ENCODE measurements at places on chromosomes 7 and 10.

DNA sequence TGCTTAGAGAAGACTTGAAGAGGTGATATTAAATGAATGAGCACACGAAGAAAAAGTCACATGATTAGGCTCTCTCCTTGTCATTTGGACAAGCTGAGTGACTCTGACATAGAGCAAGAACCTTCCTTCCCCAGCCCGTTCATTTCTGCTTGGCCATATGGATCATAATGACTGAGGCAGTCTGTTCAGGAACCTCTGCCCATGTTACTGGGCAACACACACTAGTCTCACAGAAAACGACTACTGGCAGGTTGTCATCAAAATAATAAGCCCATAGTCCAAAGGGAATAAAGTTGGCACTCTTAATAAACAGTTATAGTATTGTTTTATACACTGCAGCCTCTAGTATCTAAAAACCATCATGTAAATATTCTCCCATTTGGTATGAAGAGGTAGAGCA, 635.0 kb downstream of the REEP3 start:
- DNase-seq = no peak

- no peak for DNase-seq
These were observed 349.7 kb downstream of the MDFIC start for GRCh38 chr7:115271332-115272235.

DNA sequence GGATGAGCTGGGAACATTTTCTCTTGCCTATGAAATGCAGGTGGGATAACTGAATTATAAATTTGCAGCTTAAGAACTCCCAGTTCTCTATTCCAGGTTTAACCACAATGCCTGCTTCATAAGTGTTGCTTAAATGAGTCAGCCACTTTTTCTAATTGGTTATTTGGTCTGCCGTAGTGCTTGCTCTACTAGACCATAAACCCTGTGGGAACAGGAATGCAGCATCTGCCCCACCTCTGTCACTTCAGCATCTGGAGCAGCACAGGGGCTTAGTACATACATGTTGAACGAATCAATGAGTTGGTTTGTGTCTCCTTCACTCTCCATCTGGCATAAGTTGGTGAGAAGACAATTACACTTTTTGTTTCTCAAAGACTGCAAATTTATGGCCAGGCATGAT, 95.2 kb upstream of the PTER start:
- no peak for DNase-seq

DNA sequence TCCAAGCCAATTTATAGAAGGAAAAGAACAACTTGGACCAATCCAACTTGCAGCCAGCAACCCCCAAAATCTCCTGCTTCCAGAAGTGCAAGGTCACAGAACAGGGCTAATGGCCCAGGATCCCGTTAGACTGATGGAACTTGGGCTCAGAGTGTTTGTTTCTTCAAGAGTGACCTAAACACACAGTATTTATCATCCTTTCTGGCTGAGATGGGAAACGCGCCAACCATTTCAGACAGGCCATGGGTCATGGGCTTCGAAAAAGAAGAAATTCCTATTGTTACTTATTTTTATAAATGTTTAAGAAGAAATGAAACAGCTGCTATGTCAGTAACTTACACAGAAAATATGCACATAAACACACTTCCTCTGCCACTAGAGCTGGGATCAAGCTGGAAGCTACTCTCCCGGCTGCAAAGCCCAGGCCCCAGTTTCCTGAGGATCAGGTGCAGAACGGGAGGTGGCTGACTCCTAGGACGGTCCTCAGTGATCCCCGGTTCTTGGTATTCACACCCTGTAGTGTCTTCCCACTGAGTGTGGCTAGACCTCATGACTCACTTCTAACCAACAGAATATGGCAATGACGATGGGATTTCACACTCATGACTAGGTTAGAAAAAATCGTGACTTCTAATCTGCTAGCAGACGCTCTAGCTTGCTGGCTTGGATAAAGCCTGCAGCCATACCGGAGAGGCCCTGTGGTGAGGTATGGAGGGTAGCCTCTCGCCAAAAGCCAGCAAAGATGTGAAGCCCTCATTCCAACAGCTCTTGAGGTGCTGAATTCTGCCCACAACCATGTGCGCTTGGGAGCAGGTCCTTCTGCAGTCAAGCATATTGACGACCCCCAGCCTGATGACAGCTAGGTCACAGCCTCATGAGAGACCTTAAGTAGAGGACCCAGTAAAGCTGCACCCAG, 60.2 kb downstream of the CHST15 start:
- no peak for DNase-seq

DNA sequence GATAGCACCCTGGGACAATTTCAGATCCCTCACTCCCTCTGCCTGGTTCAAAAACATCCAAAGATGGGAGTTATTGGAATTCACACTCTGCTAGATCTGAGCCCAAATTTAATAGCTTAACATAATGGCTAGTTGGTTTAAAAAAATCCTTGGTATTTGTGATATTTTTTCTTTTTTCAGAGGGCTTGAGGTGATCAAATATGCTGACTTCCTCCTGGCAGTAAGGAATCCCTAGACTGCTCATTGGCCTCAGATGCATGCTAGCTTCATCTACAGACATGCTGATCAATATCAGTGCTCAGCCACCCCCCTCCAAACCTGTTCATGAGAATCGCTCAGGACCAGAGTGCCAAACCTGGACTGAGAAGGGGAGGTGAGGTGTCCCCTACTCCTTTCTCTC, 74.7 kb upstream of the PLPP4 start:
- DNase-seq = no peak

- DNase-seq = no peak
These were observed 264.7 kb downstream of the DNAJB6 start for GRCh38 chr7:157601530-157601929.

DNA sequence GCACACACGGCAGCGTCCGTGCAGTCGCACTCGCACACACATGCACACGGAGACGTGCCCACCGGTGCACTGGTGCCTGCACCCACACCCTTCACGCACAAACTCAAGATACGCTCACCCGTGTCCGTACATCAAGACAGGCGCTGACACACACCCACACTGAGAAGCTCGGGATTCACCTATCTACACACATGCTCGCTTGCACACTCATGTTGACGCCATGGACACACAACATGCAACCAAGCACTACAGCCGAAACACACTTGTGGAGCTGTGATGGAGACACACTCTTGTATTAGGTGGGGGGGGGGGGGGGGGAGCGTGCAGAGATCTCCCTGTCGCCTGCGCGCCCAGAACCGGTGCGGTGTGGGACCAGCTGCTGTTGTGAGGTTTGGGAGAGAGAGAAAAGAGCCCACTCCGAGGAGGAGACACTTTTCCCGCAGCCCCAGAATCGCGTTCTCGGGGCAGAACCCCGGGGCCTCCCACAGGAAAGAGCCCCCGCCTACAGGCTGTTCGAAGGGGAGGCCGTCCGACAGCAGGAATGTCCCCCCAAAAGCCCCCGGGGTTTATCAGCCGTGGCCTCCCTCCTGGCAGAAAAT, 605 bp upstream of the NFKB2 start:
- DNase-seq = peak; percentile 41

DNA sequence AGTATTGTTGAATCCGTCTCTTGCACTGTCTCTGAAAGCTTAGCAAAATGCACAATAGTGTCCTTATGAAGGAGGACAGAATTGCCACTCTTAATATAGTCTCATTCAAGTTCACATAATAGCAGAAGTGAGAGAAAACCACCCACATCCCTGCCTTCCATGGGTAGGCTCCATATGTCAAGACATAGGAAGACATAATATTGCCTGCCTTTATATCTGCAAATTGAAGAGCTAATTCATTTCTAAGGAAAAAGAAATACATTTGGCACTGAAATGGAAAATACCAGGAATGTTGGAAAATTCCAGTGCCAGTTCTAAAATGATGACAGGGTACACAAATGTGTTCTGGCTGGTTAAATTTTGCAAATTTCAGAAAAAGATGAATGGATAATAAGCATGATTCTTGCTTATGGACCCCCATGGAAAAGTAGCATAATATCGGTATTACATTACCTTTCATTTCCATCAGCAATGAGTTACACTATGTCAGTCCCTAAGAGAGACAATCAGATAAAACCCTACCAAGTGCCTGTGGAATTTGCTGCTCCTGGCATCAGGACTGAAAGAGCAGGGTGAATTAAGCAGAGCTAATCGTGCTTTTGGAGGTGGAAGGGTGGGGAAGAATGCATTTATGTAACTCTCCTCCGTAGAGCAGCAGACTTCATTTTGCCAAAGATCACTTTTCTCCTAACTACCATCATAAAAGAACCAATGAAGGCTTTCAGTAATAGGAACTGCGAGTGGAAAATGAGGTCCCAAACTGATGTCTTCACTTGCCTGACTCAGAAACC, 312.6 kb downstream of the FGFR2 start:
- DNase-seq = no peak

- DNase-seq = no peak
These were observed 1.8 kb downstream of the SNCG start for GRCh38 chr10:86960003-86960862.

GRCh38 chr10:131983780-131984179, 2.1 kb upstream of the BNIP3 start:
- DNase-seq = no peak

DNA sequence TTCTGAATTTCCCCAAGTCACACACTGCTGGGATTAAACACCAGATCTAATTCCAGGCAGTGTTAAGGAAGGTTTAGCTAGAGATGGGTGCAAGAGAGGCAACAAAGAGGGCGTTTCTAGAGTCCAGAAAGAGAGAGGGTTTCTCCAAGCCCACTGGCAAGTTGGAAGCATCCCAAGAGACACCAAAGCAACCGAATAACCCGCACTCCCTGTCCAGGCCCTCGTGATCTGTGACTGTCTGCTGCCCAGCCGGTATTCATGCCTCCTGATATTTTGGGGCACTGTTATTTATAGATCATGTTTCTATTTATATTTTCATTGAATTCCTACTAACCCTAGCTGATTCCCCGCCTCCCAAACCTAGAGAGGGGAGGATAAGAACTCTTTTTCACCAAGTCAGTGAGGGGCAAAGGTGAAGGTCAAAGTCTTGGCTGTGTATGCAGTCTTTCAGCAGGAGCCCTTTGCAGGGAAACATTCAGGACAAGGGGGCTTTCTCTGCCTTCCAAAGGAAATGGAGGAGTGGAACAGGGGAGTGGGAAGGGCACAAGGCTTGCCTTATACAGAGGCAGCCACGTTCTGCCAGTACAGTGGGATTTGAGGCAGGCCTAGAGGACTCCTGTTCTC, 103.6 kb downstream of the SH3PXD2A start:
- DNase-seq = no peak

GRCh38 chr7:131011432-131011742, 277.4 kb upstream of the KLF14 start:
- DNase-seq = no peak

GRCh38 chr10:113199459-113199858, 249.4 kb downstream of the TCF7L2 start:
- no peak for DNase-seq

DNA sequence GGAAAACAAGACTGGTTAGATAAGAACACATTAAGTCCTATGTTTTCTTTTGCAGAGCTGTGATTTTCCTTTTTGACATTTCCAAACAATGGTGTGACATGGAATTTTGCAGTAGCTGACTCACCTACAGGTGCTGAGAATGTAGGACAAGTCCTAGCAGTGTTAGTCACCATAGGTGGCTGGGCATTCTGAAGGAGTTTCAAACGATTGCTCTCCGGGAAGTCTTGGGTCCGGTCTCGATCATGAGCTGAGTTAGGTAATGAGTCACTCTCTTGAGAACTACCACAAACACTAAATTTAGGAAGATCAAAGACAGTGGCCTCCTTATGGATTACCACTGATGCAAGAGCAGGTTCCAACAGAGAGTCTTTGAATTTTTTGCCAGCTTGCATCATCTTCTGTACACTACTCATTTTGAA, 3.6 kb downstream of the FIGNL1 start:
- no peak for DNase-seq

DNA sequence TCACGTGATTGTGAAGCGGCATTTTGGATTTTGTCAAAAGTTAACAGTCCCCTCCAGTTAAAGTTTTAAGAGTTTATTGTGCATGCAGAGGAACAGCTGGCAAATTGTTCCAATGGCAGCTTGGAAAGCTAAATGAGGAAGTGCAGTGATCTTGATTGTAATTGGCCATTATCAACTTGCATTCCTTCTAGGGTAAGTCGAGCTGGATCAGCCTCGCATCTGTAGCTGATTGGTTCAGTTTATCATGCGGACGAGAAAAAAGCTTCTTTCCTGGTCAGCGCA, 566 bp downstream of the ZNF789 start:
- DNase-seq = no peak

DNA sequence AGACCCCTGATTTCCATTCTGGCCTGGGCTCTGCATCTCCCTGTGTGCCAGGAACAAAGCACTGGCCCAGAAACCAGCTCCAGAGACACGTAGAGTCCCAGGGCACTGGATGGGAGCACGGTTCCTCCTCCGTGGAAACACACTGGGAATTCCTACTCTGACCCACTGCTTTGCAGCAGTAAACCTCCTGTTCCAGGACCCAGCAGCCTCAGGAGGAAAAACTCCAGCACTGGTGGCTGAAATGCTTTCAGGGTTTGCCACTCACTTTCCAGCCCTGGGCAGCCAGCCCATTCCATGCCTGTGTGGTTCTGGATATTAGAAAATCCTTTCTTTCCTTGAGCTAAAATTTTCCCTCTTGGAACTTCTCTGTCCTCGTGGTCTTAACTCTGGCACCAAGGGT, 58.0 kb downstream of the FAM171A1 start:
- no peak for DNase-seq

- DNase-seq = no peak
These were observed 57.9 kb downstream of the MKX start for GRCh38 chr10:27687743-27688142.

- DNase-seq = no peak
These were observed 53.3 kb upstream of the FAM180A start for GRCh38 chr7:135801877-135802276.

DNA sequence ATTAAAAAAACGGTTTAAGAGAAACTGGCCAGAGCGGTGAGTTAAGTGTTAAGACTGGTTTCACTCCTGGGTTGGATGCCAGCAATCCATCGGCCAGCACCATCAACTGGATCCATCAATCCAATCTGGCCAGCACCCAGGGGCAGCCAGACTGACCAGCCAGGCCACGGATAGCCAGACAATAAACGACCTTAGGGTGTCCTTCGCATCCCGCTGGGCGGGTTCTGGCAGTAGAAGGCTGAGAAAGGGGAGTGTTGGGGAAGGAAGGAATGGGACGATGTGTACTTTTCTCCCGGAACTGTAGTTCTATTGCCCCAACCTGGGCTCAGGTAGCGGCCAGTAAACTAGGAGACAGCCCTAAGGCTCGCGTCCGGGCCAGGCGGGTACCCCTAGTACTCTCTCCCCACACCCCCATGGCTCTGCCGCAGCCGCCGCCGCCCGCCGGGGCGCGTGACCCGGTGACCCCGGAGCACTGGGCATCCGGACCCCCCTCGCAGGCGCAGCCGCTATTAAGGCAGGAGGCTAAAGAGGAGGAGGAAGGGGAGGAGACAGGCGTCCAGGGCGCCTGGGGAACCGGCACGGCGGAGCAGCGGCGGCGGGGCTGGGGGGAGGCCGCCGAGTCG, at the start of gene CASD1:
Gene CASD1, plus strand, starts transcription at position 546 of the 623 bp plus-strand sequence. CDS start 276 bp downstream, outside the sequence.
- peak; percentile 65 for DNase-seq

- DNase-seq = no peak
These were observed 134.2 kb downstream of the PTPN20 start for GRCh38 chr10:47045331-47045861.

Measured in activated gamma-delta T cell treated with Interleukin-2 at 50 U/mL for 16 hours (primary cell).